ENCODE measurements at places on chromosomes 2 and 18.

GRCh38 chr18:2572892-2573291, 1.5 kb downstream of the NDC80 start:
- no peak for DNase-seq

GRCh38 chr2:98538280-98539041, 69.9 kb downstream of the COA5 start:
- DNase-seq: no peak

DNA sequence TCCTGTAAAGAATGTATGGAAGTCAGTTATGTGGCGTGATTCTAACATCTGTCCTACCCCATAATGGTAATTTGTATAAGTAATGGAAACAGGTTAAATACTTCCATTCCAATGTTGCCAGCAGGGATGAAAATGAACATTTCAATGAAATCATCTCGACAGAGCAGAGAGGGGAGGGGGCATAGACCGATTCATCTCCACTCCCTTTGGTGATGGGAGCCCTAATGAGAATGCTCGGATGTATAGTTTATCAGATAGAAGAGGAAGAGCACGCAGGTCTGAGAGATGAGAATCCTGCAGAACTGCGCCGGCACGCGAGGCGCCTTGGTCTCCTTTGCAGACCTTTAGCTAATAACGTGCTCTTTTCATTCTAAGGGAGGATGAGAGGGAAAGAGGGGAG, 61.4 kb downstream of the TSHZ1 start:
- DNase-seq: no peak

- no peak for DNase-seq
These were observed 34.9 kb downstream of the C18orf54 start for GRCh38 chr18:54392543-54393023.

- no peak for DNase-seq
These were observed 15.2 kb downstream of the UGT1A10 start for GRCh38 chr2:233651430-233651829.

- no peak for DNase-seq
These were observed 111.7 kb downstream of the BCL2 start for GRCh38 chr18:63207835-63208234.

GRCh38 chr2:226791056-226791486, 8.5 kb downstream of the IRS1 start:
- DNase-seq: peak; percentile 33

- DNase-seq: no peak
These were observed 37.4 kb upstream of the PAX8 start for GRCh38 chr2:113316085-113316484.

DNA sequence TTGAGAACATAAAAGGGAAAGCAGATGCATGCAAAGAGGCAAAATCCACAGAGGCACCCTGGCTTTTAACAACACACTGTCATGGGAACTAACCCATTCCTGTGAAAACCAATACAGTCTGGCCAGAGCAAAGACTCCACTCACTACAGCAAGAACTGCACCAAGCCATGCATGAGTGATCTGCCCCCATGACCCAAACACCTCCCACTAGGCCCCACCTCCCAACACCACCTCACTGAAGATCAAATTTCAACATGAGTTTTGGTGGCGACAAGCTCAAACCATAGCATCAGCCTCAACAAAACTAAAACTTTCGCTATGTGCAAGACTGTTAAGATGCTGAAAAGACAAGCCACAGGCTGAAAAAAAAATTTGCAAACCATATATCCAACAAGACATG, 162.8 kb downstream of the SMAD2 start:
- DNase-seq: no peak

GRCh38 chr2:197072533-197072932, 146.0 kb upstream of the PGAP1 start:
- DNase-seq: no peak

DNA sequence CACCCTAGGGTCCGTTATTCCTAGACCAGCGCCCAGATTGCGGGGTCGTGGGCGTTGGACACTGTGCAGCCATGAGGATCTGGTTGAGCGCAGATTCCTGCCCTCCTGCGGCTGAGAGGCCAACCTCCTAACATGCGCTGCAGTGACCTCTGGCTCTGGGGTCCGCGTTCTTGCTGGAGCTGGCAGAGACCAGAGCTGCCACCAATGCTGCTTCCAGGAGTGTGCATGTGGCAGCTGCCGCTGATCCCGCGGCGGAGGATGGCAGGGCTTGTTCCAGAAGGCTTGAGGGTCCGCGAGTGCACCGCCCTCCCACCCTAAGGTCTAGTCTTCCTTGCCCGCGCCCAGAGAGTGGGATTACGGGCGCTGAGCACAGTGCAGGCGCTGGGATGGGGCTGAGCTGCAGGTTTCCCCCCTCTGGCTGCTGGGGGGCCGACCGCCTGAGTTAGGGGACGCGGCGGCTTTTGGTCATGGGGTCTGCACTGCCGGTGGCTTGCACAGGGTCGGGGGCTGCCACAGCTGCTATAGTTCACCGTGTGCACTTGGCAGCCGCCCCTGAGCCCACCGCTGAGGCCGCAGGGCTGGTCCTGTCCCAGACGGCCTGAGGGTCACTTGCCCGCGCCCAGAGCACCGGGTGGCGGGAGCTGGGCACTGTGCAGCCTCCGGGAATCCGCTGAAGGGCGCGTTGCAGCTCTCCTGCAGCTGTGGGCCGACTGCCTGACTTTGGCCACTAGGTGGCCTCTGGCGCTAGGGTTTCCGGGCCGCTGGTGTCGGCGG, 145.9 kb downstream of the CCDC74A start:
- peak; percentile 32 for DNase-seq

DNA sequence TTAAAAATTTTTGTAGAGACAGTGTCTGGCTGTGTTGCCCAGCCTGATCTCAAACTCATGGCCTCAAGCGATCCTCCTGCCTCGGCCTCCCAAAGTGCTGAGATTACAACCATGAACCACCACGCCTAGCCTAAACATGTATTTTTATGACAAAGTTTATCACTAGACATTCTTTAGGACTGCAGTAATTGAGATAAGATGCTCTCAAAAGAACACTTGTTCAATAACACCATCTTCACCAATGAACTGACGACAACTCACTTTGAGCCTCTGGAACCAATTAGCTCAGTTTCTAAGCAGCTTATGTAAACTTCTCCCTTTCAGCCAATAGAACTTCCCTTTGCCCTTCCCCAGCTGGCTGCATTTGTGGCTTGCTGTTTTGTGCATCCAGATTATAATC, 15.3 kb upstream of the PPP4R1 start:
- no peak for DNase-seq

GRCh38 chr2:218404351-218405085, 4.8 kb downstream of the CTDSP1 start:
- no peak for DNase-seq

GRCh38 chr2:20170704-20171250, 54.2 kb downstream of the SDC1 start:
- no peak for DNase-seq

GRCh38 chr18:76454418-76454817, 40.6 kb downstream of the ZNF516 start:
- DNase-seq: no peak
